ENCODE measurements at places on chromosomes 1 and 21.

DNA sequence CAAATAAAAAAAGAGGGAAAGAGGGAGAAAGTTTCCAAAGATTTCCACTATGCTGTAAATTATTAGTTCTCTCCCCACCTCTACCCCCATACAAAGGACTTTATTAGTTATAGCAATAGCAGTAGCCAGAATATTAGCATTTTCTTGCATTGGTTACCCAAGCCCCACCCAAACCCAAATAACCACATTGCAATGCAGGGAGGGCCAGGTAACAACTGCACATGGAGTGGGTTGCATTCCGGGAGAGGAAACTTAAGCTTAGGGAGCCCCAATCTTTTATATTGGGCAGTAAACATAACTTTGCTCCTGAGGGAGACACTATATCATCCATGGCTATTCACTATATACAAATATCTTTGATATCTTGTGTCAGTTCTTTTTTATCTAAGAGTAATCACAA, 6.0 kb downstream of the ADIPOR1 start:
- DNase-seq, result no peak

- DNase-seq, result no peak
Observed at GRCh38 chr21:36145259-36145658, 10.4 kb downstream of the CBR3 start.

- no peak for DNase-seq
Observed at GRCh38 chr1:49526672-49527071, 497.1 kb downstream of the AGBL4 start.

DNA sequence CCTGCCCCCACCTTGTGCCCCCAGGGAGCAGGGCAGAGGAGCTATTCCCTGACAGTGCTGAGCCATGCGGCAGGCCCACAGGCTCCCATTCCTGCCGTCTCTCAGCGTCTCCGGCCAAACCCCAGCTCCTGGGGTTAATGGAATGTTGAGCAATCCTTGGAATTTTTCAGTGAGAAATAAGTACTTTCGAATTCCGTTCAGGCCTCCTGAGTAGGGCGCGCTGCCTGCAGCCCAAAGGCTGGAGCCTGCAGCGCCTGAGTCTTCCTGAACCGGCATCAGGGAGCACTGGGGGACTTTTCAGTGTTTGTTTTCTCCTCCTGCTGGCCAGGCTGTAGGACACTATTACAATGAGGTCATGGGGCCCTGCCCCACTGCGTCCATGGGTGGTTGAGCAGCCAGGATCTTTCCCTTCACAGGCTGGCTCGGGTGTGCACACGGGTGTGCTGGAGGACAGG, 33.3 kb upstream of the CSF1 start:
- no peak for DNase-seq

DNA sequence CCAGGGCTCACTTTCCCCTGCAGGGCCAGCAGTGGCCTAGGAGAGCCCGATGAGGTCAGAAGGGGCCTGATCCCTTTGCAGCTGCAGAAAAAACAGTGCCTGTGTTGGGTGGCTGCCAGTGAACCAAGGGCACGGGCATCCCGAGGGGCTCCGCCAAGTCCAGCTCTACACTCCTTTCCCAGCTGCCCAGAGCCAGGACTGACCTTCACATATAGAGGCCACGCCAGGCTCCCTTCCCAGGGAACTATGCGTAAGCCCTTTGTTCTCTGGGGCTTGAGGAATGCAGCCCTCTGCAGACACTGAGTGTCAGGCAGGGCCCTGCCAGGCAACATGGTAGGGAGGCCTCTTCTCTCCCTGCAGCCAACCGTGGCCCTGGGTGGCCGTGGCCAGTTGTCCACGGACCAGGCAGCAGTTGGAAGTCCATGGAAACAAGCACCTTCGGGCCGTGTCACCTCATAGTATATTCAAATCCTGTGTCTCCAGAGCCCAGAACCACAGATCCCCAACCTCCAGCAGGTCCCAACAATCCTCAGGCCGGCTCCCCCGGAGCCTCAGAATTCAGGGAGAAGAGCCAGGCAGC, 194.0 kb downstream of the NPHP4 start:
- no peak for DNase-seq

DNA sequence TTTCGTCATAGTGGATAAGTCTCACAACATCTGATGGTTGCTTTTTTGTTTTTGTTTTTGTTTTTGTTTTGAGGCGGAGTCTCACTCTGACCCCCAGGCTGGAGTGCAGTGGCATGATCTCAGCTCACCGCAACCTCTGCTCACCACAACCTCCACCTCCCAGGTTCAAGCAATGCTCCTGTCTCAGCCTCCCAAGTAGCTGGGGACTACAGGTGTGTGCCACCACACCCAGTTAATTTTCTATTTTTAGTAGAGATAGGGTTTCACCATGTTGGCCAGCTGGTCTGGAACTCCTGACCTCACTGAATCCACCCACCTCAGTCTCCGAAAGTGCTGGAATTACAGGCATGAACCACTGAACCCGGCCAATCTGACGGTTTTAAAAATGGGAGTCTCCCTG, 109.2 kb downstream of the RERE start:
- DNase-seq, result no peak
